Stimulated activated CD8-positive, alpha-beta memory T cell treated with anti-CD3 and anti-CD28 coated beads, Interleukin-12 subunit alpha, Interleukin-12 subunit beta, amount 100 ng/mL, for 4 hours (primary cell): ENCODE measurements at places on chromosomes 11 and 22.
A peak's percentile ranks its signal among the peaks of the same experiment; 100 is the strongest.

- DNase-seq = no peak
Observed at GRCh38 chr11:76124905-76125770, 81.2 kb downstream of the WNT11 start.

DNA sequence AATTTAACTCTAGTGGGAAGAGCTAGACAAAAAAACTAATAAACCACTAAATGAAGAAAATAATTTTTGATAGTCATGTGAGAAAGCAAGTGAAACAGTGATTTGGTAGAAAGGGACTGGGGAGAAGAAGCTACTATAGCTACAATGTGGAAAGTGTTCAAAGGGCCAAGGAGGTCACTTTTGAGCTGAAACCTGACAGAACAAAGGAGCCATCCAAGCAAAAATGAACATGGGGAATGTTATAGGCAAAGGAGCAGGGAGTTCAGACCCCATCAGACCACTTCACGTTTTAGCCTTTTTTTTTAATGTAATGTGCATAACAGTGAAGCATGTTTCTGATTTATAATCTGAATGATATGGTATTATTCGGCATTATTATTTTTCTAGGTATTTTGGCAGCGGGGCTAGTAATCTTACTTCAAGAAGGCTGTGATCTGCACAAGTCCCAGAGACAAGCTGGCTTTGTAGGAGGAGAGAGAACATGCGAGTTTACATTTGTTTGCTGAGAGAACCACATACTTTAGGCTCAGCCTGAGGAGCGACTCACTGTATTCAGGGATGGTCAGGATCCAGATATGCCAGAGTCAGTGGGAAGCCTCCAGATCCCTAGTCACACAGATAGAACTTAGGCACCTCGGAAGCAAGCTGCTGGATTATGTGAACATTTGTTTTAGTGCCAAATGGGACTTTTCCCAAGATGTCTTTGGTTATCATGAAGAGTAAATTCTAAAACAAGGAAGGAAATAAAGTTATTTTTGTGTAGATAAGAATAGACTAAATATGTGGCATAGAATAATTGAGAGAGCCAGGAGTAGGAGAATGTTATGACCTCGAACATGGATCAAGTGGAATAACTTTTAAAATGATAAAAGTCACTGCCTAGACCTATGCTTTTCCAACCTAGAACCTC, 118.6 kb downstream of the TRIM44 start:
- DNase-seq = no peak

DNA sequence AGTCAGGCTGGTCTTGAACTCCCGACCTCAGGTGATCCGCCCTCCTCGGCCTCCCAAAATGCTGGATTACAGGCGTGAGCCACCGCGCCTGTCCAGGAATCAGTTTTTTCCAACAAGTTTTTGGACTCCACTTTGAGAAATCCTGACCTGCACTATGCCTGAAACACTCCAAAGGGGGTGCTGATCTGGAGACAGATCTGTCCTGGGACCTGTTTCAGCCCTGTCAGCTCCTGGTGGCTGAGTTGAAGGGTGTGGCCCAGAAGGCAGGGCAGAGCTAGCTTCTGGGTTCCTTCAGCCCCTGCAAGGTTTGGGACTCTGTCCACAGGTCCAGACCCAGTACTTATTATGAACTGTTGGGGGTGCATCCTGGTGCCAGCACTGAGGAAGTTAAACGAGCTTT, 1.2 kb downstream of the DNAJC4 start:
- DNase-seq = no peak

DNA sequence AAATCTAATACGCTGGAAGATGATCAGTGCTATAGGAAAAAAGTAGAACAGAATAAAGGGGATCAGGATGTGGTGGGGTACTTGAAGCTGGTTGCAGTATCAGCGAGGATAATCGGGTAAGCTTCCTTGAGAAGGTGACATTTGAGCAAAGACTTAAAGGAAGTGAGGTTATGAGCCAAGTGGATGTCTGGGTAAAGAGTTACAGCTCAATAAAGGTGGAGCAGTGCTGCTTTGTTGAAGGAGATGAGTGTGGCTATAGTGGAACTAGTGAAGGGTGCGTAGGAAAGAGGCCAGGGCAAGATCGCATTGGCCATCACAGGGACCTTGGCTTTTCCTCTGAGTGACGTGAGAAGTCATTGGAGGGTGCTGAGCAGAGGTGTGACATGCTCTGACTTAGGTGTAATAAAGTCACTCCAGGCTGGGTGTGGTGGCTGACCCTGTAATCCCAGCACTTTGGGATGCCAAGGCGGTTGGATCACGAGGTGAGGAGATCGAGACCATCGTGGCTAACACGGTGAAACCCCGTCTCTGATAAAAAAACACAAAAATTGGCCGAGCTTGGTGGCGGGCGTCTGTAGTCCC, 2.3 kb upstream of the SYVN1 start:
- DNase-seq = no peak

GRCh38 chr11:96472085-96472484, 82.3 kb downstream of the JRKL start:
- no peak for DNase-seq

DNA sequence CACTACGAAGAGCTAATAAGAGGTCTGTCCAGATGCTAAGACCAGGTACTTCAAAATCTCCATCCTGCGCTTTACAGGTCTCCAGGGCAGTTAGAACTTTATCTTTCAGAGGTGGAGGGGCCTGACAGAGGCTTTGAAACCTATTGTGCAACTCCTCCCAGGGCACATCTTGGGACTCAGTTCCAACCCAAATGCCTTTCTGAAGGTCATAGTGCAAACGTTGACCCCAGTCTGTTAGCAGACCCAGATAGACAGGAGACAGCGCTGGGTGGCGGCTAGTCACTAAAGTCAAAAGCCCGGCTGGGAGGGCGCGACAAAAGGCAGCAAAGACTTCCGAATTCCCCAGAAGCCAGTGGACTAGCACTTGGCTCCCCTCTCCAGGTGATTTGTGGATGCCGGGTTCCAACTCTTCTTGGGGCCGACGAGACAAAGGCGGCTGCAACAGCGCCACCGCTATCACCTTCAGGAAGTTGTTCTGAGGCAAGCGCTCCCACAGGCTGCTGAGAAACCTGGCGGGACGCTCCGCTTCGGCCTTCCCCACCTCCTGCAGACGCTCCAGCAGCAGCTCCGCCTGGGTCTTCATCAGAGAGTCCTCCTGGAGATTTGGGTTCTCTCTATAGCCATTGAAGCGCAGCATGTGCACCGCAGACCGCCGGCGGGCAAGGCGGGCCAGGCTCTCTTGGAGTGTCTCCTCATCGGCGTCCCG, 728 bp downstream of the FANCF start:
- no peak for DNase-seq

GRCh38 chr11:46404476-46405017, 13.0 kb upstream of the CHRM4 start:
- no peak for DNase-seq

DNA sequence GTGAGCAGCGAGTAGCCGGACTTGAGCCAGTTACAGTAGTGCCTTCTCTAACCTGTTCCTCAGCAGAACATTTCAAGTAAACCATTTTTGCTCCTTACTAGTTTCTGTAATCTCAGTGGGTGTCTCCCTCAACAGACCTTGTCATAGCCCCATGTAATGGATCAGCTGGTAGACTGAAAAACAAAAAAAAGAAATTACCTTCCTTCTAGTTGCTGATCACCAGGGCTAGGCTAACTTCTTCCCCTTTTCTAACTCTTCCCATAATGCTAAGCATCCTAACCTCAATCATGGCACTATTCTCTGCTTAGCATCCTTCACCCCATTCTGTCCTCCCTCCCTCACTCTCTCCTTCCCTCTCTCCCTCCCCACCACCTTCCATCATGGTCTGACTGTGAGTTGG, 35.8 kb upstream of the CBX6 start:
- no peak for DNase-seq

GRCh38 chr11:13384908-13385640, 77.9 kb downstream of the BTBD10 start:
- DNase-seq = no peak

- DNase-seq = no peak
Observed at GRCh38 chr11:129960216-129961214, 42.1 kb downstream of the PRDM10 start.

- DNase-seq = no peak
Observed at GRCh38 chr11:120827198-120827597, 196.7 kb upstream of the TBCEL start.

- no peak for DNase-seq
Observed at GRCh38 chr11:126662035-126662790, 306.7 kb downstream of the ST3GAL4 start.

DNA sequence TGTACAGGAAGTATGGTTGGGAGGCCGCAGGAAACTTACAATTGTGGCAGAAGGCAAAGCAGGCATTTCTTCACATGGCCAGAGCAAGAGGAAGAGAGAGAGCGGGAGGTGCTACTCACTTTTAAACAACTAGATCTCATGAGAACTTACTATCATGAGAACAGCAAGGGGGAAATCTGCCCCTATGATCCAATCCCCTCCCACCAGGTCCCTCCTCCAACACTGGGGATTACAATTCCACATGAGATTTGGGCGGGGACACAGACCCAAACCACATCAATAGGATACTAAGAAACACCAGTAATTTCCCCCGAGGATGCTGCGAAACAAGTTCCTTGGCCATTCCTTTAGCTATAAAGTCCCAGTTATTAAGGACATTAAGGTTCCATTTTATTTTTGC, 94.1 kb upstream of the SC5D start:
- DNase-seq = no peak

GRCh38 chr11:7272373-7272772, 20.7 kb downstream of the SYT9 start:
- no peak for DNase-seq

DNA sequence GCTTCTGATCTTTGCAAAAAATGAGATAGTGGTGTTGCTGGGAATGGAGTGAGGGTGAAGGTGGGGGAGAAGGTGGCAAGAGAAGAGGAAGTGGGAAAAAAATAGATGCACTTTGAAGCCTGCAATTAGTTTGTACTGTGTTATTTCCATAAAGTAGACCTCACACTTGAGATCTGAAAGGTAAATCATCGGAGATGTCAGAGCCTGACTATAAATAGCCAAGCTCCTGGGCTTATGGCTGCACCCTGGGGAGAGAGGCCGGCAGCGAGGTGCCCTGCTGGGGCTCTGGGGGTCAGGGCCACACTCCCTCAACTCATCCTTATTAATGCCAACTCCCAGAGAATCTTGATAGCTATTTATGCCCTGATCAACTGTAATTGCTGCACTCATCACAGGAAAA, 134.4 kb downstream of the NXPE2 start:
- no peak for DNase-seq

DNA sequence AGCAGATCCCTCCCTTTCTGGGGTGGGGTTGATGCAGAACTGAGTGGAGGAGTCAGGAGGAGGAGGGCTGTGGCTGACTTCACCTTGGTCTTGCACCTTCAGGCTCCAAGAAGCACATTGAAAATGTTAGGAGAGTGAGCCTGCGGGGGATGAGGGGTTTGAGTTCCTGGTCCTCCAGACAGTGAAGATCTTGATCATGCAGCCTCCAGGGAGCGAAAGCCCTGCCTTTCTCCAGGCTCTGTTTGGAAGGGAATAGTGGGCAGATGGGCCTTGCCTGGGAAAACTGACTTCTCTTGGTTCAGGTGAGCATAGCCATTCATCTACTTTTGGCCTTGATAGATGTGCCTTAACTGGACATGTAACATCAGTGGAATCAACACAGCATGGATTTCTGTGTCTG, 267.6 kb upstream of the B3GAT1 start:
- no peak for DNase-seq

DNA sequence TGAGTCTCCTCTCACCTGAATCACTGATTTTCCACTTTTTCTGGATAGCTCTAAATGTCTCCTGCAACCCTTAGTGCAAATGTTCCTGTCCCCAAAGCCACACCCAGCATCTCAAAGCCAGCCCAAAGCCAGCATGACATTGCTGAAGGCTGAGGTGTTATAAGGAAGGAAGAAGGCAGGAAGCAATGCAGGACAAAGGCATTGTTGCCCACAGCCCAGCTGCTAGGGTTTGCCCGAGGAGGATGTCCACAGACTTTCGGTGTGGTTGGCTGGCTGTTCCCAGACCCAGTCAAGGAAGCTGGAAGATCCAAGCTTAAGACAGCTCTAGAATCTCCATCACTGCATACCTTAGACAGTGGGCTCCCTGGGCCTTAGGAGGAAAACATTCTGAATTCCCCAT, 23.5 kb downstream of the CHST1 start:
- DNase-seq = no peak

- DNase-seq = peak; percentile 61
Observed at GRCh38 chr22:46737976-46738646, at the start of gene CERK. Gene CERK (minus strand): TSS chr22:46738252. CDS start chr22:46738148, 104 bp downstream.

GRCh38 chr11:75949023-75949672, 134.1 kb downstream of the UVRAG start:
- no peak for DNase-seq

DNA sequence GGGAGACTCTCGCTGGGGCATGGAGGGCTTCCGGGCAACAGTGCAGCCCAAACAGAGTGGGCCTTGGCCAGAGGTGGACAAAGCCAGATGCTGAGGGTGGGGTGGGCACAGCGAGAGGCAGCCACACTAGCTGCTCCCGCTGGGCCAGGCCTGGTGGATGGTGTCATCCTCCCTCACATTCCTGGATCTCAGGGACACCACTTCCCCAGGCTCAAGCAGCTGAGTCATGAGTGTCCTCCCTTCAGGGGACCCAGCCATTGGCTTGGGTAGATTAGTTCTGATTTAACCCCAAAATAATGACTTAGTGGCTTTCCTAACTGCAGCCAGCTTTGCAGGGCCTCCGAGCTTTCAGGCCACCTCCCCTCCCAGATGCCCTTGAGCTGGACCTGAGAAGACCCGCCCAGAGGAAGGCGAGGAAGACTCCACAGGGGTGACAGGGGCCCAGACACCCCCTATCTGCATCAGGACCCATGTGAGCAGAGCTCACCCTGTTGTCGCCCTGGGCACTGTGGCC, 25.9 kb upstream of the WNT7B start:
- DNase-seq = no peak

DNA sequence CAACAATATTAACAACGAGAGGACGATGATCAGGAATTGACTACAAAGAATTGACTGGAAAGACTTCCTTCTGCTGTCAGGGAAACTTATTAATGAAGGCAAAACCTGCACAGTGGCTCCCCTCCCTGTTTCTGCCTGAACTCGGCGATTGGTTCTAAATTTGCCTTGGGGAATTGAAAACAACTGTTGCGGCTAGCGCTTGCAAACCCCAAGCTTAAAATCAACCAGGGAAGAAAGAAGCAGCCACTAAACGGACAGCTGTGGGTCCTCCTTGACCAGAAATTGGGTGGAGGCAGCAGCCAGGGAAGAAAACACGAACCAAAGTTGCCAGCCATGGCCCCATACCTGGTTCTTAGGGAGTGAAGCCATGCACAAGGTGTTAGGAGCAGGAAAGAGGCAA, 383.5 kb upstream of the CADM1 start:
- DNase-seq = no peak

DNA sequence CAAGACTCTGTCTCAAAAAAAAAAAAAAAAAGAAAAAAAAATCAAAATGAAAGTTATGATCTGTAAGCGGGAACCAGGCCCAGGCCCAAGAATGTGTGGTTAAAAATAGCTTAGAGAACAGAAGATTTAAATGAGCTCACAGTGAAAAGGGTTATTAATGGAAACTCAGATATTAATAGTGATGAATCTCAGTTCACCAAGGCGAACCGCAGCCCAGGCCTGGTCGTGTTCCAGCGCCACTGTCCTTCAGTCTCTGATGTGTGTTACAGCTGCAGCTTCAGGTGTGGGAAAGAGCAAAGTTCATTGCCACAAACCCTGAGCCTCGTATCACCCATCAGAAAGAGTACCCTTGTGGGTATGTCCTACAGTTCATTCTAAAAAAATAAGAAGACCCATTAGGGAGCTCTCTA, 107.1 kb downstream of the GAB2 start:
- DNase-seq = no peak
